Neural crest cell (in vitro differentiated cells): ENCODE measurements at places on chromosomes 7 and 10. TPM values are rescaled to one million over a fixed set of nuclear protein-coding genes. Genes with fewer than 3 reads are reported as not detected.

CYP26C1 gene
- total RNA-seq, result 0.30 and 0.37 TPM in 2 replicates

PAX4 gene
- not detected in 2 replicates for total RNA-seq

WASHC2C gene
- total RNA-seq, result 44.9 and 51.3 TPM in 2 replicates

DNA sequence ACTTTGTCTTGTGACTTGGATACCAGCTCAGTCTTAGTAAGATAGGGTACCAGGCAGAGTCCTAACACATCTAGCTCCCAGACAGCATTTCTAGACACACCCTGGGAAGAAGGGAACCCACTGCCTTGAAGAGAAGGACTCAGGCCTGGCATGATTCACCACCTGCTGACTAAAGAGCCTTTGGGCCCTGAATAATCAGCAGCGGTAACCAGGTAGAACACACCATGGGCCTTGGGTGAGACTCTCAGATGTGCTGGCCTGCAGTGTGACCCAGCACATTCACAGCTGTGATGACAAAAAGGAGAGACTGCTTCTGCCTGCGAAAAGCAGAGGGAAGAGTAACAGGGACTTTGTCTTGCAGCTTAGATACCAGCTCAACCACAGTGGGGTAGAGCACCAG is 10.4 kb upstream of the TNKS2 start:
- DNase-seq, result no peak

GRCh38 chr10:28254290-28254985 is 48.4 kb downstream of the MPP7 start:
- DNase-seq, result no peak

DNA sequence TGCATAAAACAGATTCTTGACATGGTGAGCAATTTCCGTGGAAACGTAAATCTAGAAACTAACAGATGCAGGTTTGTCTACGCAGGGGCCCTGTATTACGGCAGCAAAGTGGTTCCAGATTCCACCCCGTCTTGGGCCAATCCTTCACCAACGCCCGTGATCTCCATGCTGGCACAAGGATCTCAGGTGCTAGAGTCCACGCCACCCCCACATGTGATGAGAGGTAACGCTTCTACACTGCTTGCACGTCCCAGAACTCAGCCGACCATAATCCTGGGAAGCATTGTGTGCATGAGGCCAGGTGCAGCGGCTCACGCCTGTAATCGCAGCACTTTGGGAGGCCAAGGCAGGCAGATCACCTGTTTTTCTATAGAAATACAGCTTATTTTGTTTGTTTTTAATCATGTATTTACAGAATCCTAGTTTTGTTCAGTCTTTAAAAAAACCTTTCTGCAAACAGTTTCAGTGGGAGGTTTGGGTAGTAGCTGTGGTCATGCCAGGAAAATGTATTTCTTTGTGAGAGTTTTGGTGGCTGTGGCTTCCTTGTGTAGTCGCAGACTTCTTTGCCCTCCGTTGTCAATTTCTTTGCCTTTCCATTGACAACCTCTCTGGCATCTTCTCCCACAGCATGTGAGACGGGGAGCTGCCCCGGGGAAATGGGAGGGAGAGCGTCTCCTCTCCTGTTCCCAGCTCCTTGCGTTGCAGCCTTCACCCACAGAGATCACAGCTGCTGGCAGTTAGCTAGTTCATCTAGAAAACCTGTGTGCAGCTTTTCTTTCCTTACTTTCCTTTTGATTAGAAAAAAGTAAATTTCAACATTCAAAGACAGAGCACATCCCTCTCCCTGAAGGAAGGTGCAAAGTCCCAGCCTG is 35.7 kb downstream of the ITIH2 start:
- no peak for DNase-seq

GRCh38 chr10:62457196-62457595 is 83.0 kb downstream of the ZNF365 start:
- DNase-seq, result no peak

GRCh38 chr7:155584763-155585531 is 38.6 kb upstream of the CNPY1 start:
- DNase-seq, result no peak

- DNase-seq, result no peak
Observed at GRCh38 chr10:6153845-6154244, 48.9 kb upstream of the PFKFB3 start.

DNA sequence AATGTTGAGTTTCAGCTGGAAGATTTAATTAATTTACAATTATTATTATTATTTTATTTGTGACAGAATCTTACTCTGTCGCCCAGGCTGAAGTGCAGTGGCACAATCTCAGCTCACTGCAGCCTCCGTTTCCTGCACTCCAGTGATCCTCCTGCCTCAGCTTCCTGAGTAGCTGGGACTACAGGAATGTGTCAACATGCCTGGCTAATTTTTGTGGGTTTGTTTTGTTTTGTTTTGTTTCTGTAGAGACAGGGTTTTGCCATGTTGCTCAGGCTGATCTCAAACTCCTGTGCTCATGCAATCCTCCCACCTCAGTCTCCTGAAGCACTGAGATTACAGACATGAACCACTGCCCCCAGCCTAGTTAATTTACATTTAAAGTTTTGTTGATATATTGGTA is 93.8 kb upstream of the MEOX2 start:
- DNase-seq, result no peak

- no peak for DNase-seq
Observed at GRCh38 chr7:93877742-93878141, 12.8 kb downstream of the TFPI2 start.

DNA sequence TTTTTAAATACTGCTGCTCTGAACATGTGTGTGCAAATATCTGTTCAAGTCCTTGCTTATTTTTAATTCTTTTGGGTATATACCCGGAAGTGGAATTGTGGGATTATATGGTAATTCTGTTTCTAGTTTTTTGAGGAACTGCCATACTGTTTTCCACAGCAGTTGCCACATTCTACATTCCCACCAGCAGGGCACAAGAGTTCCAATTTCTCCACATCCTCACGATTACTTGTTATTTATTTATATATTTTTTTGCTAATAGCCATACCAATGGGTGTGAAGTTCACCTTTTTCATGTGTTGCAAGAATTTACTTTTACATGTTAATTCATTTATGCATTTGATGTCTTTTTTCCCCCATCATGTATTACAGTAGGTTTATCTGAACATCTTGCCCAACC is 79.6 kb upstream of the CXCL12 start:
- DNase-seq, result no peak

DNA sequence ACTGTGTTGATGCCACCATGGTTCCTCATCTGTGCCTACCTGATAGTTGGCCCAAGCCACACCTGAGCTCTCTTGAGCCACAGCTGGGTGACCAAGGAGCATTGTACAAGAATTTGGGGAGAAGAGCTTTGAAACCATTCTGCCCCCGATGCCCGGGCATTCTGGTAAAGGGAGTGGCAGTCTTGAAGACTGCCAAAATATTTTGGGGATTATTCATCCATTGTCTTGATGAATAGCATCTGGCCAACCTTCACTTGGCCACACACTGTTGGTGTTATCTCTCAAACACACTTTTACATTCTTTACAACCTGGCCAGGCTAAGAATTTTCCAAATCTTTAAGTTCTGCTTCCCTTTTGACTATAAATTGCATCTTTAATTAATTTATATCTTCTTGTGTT is 113.1 kb upstream of the PCBD1 start:
- DNase-seq, result no peak

GRCh38 chr10:54284526-54285193 is 516.4 kb downstream of the PCDH15 start:
- DNase-seq, result no peak

GRCh38 chr7:78326876-78327275 is 528.3 kb downstream of the PHTF2 start:
- no peak for DNase-seq
